ENCODE measurements at places on chromosomes 11 and 22. TPM values are rescaled to one million over a fixed set of nuclear protein-coding genes. Genes with fewer than 3 reads are reported as not detected.

The TRPM5 gene
- total RNA-seq: not detected

The MAPK11 gene
- total RNA-seq: 11.5 TPM

The GCAT gene
- 6.2 TPM for total RNA-seq

The C22orf39 gene
- total RNA-seq: 32.5 TPM

The CD248 gene
- total RNA-seq: 248 TPM

The CHRM1 gene
- total RNA-seq: not detected

The TRIM51 gene
- not detected for total RNA-seq

The OR52M1 gene
- total RNA-seq: not detected

The LRRN4CL gene
- total RNA-seq: 14.8 TPM

DNA sequence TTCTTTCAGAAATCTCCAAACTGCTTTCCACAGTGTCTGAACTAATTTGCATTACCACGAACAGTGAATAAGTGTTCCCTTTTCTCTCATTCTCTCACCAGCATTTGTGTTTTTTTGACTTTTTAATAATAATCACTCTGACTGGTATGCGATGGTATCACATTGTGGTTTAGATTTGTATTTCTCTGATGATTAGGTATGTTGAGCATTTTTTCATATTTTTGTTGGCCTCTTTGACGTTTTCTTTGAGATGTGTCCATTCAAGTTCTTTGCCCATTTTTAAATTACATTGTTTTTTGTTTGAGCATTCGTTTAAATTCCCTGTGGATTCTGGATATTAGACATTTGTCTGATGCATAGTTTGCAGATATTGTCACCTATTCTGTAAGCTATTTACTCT lies 1639.6 kb upstream of the TENM4 start:
- DNase-seq: no peak

DNA sequence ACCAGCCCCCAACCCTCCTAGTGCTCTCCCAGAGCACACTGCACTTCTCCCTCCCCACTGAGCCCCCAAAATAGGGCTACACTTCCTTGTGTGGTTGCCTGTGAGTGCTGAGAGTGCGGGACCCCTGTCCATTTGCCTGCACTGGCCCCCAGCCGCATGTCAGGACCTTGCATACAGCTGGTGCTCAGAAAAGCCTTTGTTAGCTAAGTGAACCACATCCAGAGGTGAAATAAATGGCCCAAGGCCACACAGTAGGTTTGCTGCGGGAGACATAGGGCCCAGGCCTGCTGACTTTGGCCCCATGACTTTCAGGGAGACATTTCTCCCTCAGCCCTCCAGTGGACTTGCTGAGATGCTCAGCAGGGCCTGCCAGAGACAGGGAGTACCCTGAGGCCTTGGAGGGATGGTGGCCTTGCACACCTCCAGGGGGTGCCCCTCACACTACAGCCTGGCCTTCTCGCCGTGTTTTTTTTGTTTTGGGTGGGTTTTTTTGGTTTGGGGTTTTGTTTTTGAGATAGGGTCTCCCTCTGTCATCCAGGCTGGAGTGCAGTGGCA lies 10.2 kb downstream of the SSTR3 start:
- DNase-seq: peak; percentile 58

GRCh38 chr11:97430877-97431276 lies 1041.1 kb downstream of the JRKL start:
- no peak for DNase-seq

GRCh38 chr11:32396991-32397390 lies 38.3 kb downstream of the WT1 start:
- DNase-seq: no peak

DNA sequence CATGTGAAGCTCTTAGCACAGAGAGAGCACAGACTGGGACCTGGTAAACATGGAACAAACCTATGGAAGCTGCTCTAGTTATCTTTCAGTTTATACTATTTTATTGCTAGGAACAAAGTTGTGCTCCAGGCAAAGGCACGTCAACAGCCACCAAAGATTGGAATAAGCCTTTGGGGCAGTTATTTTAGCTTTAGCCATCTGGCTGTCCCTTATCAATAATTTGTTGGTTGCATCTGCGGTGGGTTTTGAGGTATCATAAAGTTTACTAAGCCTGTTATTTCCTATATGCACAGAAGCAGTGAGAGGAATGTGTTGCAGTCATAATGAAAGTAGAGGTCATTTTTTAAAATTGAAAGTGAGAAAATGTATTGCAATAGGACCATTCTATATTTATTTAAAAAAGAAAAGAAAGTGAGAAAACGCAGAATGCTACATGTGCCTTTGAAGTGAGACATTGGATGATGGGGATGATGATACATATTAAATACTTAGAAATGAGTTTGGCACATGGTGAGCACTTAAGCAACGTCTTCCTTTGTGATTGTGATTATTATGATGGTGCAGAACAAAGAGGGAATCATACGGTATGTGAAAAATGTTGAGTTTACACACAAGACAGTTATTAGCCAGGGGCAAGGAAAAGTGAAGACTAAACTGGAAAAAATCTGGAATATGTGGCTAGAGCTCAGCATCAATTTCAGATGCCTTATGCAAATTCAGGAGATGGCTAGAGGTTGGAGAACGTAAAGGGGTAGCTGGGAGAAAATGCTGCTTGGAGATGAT lies 58.3 kb downstream of the PRR5L start:
- no peak for DNase-seq

DNA sequence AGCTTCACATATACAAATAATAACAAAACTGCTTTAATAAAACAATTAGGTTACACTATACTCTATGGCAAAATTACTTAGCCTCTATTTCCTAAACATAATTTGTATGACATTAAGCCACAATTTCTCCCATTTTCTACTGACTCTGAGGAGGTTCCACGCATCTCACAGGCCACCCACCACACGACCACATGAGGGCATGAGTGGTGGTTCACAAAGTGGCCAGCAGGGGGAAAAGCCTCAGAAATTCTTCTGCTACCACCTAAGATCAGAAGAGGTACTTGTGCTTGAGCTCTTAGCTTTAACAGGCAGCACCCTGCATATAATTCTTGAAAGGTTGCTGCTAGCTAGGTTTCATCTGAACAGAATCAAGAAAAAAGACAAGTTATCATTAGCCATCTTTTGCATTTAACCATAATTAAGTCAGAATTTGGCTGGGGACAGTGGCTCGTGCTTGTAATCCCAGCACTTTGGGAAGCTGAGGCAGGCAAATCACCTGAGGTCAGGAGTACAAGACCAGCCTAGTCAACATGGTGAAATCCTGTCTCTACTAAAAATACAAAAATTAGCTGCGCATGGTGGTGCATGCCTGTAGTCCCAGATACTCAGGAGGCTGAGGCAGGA lies 7.7 kb downstream of the LPXN start:
- peak; percentile 79 for DNase-seq

DNA sequence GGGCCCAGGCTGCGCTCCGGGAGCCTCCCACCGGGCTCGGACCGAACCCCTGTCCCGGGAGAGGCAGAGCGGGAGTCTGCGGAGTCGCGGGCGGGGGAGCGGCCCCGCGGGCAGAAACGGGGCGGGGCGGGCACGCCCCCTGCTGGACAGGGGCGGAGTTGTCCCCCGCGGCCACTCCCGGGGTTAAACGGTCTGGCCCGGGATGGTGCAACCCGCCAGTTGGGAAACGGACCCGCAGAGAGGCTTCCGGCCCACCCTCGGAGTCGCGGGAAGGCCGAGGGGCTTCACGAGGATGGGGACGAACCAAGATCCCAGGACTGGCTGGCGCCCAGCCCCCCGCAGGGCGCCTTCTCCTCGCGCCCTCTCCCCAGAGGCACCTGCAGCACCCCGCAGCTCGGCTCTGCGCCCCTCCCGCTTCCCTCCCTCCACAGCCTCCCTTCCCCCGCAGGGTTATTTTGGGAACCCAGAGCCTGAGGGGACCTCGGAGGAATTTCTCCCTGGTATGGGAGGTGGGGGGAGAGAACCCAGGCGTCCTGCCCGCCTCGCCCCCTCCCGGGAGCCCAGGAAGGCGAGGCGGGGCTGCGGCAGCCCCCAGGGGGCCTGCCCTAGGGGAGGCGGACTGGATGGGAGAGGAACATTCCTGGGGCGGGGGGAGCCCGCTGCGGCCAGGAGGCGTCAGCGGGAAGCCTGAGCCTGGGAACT lies 902 bp downstream of the RASGRP2 start:
- DNase-seq: peak; percentile 94

GRCh38 chr11:61139387-61139786 lies 21.8 kb downstream of the VPS37C start:
- DNase-seq: peak; percentile 29

- no peak for DNase-seq
Measured at GRCh38 chr22:30424534-30425326, 838 bp upstream of the MTFP1 start.

DNA sequence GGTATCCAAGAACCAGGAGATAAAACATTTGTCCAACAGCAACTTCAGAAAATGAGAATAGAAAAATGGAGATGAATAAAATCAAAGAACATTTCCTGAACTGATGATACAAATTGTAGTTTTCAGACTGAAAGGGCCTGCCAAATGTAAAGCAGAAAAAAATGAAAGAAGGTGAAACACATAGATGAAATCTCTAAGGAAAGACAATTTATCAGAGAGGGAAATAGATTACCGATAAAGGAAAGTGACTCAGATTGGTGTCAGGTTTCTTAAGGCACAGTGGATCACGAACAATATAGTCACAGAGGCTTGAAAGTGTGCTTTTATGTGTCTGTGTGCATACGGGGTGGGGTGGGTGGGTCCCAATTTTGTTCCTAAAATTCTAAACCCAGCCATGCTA lies 4.1 kb upstream of the STT3A start:
- DNase-seq: no peak

DNA sequence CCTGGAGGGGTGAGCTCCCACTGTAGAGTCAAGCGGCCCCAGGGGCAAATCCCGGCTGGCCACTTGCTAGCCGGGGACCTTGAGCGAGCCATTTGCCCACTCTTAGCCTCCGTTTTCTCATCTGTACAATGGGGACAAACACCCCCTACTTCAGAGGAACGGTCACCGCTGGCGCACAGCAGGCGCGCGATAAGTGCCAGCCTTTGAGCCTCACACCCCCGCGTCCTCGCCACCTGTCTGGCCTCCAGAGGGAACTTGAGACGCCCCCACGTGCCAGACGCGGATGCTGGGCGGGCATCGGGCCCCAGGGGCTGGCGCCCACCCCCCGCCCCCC lies 72.6 kb upstream of the TCF20 start:
- DNase-seq: no peak

GRCh38 chr11:6733326-6734275 lies 38.2 kb downstream of the OR2AG2 start:
- no peak for DNase-seq

- peak; percentile 11 for DNase-seq
Measured at GRCh38 chr11:118856314-118856713, 27.4 kb upstream of the CXCR5 start.

DNA sequence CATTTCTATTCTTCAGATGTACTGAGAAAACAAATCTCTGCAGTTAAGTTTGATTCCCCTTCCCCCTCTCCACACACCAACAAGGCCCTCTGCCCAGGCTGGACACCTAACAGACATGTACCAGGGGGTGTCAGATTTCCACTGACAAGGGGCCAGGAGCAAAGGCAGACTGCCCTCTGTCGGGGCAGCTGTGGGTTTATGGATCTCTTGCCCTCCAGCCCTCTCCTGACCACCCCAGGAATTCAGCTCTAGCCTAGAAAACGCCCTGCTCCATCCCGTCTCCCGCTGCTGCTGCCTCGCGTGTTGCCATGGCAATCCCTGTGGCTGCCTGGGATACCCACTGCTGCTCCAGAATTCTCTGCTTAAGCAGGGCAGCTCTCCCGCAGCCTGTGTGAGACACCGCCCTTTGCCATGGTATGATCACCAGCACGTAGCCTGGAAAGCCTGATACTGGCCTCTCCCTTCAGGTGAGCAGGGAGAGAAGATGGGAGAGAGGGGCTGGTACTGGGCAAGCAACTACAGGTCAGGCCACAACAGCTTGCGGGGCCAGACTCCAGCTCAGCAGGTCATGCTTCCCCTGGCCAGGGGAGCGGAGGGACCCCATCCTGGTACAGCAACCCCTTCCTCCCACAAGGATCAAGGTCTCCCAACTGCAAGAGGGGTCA lies 41.6 kb downstream of the BUD13 start:
- peak; percentile 74 for DNase-seq

GRCh38 chr11:5284637-5285036 lies 14.9 kb upstream of the HBE1 start:
- no peak for DNase-seq

DNA sequence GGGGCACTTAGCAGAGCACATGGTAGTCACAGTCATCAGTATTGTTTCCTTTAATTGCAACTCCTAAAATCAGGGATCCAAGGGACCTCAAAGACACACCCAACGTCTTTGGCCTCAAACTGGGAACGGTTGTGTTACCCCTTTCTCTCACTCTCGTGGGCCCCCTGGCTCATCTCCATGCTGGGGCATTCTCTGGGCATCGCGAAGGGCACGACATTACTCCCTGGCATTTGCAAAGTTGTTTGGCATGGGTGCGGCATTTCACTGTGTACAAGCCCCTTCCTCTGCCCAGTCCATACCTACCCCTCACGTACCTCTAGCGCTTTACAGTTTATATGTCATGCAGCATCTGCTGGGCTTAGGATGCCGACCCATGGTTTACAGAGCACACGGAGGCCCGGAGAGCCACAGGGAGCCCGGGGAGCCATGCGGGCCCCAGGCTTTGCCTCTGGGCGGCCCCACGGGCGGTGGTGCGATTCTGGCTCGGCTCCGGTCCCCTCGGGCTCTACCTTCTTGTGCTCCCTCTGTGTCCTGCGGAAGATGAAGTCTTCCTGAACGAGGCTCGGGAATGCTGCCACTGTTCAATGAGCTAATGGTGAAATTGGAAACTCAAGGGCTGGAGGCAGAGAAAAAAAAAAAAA lies 21.9 kb upstream of the CACNG2 start:
- peak; percentile 22 for DNase-seq

- DNase-seq: no peak
Measured at GRCh38 chr22:48520207-48520606, 1307.5 kb downstream of the BRD1 start.

- no peak for DNase-seq
Measured at GRCh38 chr11:19953909-19954308, 206.4 kb downstream of the DBX1 start.

DNA sequence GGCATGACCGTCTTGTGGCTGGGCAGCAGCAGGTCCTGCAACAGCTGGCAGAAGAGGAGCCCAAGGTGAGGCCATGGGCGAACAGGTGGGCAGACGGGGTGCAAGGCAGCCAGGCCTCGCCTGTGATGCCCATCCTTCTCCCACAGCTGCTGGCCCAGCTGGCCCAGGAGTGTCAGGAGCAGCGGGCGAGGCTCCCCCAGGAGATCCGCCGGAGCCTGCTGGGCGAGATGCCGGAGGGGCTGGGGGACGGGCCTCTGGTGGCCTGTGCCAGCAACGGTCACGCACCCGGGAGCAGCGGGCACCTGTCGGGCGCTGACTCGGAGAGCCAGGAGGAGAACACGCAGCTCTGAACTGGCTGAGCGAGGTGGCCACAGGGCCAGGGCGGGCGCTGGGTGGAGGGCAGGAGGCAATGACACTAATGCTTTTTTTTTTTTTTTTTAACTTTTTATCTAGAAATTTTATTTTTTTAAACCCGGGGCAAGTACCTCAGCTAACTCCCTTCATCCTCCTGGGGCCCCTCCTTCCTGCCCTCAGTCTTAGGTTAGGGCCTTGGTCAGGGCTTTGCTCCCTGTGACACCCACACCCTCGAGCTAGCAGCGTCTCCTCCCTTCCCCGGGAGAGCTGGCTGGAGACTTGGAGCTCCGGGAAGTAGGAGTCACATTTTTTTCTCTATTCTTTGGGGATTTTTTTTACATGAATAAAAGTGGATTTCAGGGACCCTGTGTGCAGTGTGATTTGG lies 16.0 kb downstream of the PLCB3 start:
- DNase-seq: no peak
